Upper lobe of left lung (tissue), 6 donors: ENCODE measurements at places on chromosomes 11 and 22. TPM values are rescaled to one million over a fixed set of nuclear protein-coding genes. Genes with fewer than 3 reads are reported as not detected.

GRCh38 chr11:59208956-59209355, 3.8 kb downstream of the MPEG1 start:
- no peak for DNase-seq

DNA sequence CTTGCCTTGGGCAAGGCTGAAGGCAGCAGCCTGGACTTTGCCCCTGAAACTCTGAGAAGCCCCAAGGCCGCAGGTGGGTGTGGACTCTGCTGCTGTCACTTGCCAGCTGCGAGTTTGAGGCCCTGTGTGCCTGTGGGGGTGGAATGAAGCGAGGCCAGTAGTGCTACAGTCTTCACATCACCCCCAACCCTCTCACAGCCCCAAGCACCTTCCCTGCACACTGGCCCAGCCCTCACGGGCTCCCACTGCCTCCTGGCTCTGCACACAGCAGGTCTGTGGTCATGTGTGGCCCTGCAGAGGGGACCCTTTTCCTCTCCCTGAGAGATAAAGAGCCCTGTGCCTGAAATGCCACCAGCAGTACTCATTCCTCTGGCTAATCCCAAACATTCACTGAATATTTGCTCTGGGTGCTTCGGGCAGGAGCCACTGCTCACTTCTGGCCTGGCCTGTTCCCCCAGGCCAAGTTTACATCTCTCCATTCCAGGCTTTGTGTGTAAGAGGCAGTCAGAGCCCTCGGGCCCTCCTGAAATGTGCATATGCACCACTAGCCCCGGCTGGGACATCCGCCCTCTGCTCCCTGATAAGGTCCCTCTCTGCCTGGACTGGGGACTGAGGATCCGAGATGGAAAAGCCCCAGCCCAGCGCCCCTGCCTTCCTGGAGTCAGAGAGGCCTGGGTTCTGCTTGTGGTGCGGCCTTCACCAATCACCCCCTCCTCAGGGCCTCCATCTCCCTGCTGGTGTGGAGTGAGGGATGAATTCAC, 17.7 kb downstream of the MGAT3 start:
- no peak for DNase-seq

GRCh38 chr11:80109031-80109430, 668.2 kb upstream of the TENM4 start:
- DNase-seq = no peak

DNA sequence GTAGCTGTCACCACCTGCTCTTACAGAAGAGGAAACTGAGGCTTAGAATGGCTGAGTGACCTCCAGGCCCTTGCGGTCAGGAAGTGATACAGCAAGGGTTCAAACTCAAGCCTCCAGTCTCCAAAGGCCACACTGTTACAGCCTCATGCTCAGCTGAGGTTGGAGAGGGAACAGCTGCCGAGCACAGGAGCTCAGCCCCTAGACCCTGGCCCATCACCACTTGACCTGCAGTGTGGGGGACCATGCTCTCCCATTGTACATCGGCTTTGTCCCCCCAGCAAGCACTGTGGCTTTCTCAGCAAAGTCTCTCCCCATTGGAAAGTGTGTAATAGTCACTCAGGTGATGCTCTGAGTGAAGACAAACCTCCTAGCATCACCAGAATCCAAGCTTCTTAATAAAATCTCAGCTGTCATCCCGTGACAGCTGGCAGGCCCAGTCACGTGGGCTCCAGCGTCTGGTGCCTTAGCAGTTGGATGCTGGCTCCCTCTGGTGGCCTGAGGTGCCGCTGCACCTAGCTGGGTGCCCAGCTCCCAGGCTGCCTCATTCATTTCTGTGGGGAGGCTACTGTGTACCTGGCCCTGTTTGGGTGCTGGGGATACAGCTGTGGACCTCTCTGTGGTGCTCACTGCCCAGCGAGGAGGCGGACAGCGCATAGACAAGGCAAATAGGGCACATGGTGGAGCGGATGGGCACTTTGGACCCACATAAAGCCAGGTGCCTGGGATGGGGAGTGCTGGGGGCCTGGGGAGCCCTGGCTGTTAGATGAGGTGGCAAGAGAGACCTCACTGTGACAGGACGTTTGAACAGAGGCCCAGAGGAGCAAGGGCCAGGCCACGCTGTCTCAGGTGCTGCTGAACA, 19.1 kb upstream of the MYRF start:
- DNase-seq = peak; percentile 91

DNA sequence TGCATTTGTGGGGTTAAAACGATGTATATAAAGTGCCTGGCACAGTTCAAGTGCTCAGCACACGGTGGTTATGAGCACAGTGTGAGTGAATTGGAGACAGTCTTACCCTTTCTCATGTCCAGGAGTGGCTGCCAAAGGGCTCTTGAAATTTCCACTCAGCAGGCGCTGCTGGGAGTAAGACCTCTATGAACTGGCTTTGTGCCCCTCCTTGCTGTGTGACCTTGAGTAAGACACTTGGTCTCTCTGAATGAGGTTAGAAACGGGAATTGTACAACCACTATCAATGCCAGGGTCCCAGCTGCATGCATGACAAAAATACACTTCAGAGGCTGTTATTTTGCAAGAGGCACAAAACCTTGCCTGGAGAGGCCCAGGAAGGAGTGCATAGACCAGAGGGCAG, 86.6 kb downstream of the TSPAN18 start:
- peak; percentile 37 for DNase-seq

DNA sequence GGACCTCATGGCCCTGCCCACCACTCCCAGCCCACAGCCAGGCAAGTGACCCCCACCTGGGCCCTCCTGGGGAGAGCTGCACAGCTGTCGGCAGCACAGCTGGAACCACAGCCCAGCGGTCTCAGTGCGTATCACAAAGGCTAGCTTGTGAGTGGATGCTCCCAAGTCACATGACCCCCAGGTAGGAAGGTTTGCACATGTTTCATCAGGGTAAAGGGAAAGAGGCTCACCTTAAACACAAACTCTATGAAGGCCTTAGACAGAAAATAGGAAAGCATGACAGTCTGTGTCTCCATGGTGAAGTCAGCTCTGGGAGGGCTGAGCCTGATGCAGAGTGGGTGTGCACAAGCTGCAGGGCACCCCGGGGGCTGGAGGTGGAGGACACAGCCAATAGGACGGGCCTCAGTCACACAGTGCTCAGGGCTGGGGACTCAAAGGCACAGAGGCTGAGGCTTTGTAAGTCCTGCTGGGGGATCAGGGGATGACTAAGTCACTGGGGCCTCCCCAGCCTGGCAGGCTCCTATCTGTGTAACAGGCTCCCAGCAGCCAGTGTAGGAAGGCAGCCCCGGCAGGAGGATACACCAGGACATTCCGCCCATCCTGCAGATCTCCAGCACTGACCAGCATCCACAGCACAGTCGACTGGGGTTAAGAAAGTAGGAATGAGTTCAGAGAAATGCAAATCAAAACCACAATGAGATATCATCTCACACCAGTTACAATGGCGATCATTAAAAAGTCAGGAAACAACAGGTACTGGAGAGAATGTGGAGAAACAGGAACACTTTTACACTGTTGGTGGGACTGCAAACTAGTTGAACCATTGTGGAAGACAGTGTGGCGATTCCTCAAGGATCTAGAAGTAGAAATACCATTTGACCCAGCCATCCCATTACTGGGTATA, 22.0 kb downstream of the CELSR1 start:
- no peak for DNase-seq

DNA sequence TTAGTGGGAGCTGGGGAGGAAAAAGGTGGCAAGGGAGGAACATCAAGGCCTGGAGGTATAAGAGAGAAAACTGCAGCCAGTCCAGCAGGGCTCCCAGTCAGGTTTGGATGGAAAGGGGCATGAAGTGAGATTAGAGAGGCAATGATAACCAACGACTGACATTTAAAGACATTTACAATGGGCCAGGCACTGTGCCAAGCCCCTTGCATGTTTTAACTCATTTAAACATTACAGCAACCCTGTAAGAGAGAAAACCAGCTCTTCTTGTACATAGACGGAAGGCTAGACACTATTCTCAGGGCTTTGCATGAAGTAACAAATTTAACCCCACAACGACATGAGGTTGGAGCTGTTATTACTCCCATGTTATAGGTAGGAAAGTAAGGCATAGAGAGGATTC, 32.1 kb upstream of the PAK1 start:
- DNase-seq = no peak

GRCh38 chr11:128890543-128891368, at the start of gene KCNJ5:
Gene KCNJ5 (plus strand): TSS chr11:128891356. CDS start chr11:128911274, 19,918 bp downstream.
- peak; percentile 90 for DNase-seq

GRCh38 chr11:43145653-43146052, 166.1 kb upstream of the API5 start:
- no peak for DNase-seq

- DNase-seq = no peak
Measured at GRCh38 chr11:61480994-61481335, 27.6 kb upstream of the LRRC10B start.

- DNase-seq = peak; percentile 63
Measured at GRCh38 chr11:61746442-61747191, 5.8 kb upstream of the MYRF start.

GRCh38 chr11:114135737-114136151, 76.2 kb downstream of the ZBTB16 start:
- DNase-seq = peak; percentile 53

DNA sequence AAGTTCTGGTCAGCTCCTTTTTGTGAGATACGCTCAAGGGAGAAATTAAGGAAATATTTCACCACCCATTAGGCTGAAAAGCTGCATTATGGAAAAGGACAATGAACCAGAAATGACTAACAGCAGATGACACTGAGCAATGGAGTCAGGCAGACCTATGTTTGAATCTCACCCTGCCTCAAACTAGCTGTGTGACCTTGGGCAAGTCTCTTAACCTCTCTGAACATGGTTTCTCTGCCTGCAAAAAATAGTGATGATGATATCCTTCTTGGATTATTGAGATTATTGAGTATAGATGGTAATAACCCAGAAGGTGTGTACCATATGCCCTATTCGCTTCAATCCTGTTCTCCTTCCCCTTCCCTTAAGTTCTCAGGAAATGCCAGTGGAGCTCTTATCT, 2.9 kb upstream of the PRDM11 start:
- DNase-seq = no peak

GRCh38 chr22:20967697-20968211, 699 bp downstream of the AIFM3 start:
- peak; percentile 60 for DNase-seq

GRCh38 chr22:29695129-29695926, 24.5 kb upstream of the CABP7 start:
- DNase-seq = peak; percentile 82

DNA sequence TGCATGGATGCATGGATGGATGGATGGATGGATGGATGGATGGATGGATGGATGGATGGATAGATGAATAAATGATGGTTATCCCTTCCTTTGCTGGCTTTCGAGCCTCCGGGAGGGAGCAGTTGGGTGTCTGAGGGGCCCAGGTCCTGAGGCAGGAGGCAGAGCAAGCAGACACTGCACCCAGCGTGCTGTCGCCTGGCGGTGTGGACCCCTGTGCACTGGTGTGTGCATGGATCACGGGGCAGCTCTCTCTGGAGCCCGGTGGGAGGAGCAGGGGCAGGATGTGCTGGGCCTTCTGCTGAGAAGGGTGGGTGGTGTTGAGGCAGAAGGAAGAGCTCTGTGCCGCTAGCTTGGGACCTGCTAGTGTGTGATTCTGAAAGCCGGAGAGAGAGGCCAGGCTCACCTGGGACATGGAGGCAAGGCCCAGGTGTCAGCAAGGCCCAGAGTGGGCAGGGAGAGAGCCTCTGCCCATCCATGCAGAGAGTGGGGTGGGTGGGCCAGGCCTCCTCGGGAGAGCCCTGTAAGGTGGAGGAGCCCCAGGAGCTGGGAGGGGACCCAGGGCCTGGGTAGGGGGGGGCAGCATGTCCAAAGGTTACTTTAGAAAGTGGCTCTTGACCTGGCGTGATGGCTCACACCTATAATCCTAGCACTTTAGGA, 254.4 kb downstream of the BRD1 start:
- DNase-seq = no peak

GRCh38 chr22:38629108-38629507, 27.1 kb downstream of the FAM227A start:
- no peak for DNase-seq

DNA sequence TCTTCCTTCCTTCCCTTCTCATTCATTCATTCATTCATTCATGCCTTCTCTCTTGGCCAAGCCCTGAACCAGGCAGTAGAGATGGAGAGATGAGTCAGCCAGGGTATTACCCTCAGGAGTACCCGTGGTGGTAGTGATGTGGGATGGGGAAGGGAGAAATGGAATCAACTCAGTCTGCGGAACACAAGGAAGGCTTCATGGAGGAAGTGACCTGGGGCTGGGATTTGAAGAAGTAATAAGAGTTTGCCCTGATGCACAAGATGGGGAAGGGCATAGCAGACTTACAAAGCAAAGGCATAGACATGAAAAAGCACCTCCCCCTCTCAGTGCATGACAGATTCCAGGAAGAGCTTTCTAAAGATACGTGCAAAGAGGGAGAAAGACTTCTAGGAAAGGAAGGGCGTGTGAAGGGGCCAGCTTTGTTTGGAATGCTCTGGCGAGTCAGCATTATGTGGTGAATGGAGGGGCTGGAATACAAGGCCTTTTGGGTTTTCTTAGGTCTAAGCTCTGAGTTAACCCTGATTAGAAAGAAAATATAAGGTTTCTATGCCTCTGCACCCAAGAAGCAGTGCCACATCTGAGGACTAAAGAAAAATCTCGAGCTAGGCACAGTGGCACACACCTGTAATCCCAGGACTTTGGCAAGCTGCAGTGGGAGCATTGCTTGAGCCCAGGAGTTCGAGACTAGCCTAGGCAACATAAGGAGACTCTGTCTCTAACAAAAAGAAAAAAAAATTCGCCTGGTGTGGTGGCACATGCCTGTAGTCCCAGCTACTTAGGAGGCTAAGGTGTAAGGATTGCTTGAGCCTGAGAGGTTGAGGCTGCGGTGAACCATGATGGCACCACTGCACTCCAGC, 36.4 kb upstream of the ACER3 start:
- no peak for DNase-seq

CDHR5 gene
- not detected for total RNA-seq

SLC5A4 gene
- total RNA-seq = 2.8 TPM

SGSM1 gene
- total RNA-seq = 4.2 TPM

CHADL gene
- 4.8 TPM for total RNA-seq

KCNQ1 gene
- total RNA-seq = 45.4 TPM

GAL gene
- not detected for total RNA-seq

FDXACB1 gene
- 2.4 TPM for total RNA-seq

ADAMTS8 gene
- total RNA-seq = 52.3 TPM

TBX1 gene
- 7.1 TPM for total RNA-seq

KRTAP5-1 gene
- total RNA-seq = not detected

CYB5R2 gene
- 10.6 TPM for total RNA-seq

GLYATL1 gene
- not detected for total RNA-seq
